ENCODE measurements at places on chromosomes 12 and 14.

- DNase-seq, result peak; percentile 8
Measured at GRCh38 chr12:9256341-9256740, 48.1 kb upstream of the PZP start.

DNA sequence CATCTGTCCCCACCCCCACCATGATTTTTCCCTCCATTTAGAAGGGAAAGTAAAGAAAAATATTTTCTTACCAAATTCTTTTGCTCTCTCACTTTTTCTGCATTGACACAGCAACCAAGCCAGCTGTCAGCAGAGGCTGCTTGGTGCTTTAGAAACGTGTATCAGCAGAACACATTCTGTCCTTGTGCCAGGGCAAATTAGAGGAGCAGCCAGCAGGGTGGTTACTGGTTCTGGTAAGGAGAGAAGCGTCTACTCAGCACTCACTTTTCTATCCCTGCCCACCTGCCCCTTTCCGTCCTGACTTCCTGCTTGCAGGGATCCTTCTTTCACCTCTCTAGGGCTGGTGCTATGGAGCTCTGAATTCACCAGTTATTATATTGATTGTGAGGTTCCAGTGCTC lies 327.5 kb upstream of the PDE3A start:
- DNase-seq, result no peak

GRCh38 chr14:58639842-58640484 lies 2.2 kb downstream of the DACT1 start:
- DNase-seq, result peak; percentile 59

GRCh38 chr14:88225721-88226120 lies 97.3 kb downstream of the KCNK10 start:
- DNase-seq, result no peak

DNA sequence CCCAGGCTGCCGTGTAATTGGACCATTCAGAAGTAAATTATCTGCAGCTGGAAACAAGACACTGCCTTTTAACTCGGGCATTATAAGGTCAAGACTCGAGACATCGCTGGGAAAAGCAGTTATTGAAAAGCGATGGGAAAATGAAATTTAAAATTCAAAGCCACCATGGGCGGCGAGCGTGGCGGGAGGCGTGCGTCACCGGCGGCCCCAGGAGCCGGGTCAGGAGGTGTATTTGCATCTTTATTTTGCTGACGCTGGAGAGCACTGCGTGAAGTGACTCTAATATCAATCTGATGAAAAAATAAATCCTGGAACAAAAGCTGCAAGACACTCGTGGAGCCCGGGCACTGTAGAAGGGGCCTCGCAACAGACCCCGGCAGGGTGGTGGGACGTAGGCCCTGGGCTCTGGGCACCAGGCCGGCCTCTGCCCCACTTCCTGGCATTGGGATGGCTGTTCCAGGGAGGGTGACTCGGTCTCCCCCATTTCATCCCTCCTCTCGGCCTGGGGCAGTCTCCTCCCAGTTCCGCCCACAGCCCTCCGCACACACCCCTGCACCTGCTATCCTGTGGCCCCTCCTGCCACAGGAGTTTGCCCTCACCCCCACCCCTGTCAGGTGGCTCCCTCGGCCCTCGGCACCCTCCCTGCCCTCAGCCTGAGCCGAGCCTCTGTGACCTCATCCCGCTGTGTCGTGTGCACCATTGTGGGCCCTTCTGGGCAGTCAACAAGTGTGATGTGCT lies 196.2 kb downstream of the KIF26A start:
- DNase-seq, result no peak

DNA sequence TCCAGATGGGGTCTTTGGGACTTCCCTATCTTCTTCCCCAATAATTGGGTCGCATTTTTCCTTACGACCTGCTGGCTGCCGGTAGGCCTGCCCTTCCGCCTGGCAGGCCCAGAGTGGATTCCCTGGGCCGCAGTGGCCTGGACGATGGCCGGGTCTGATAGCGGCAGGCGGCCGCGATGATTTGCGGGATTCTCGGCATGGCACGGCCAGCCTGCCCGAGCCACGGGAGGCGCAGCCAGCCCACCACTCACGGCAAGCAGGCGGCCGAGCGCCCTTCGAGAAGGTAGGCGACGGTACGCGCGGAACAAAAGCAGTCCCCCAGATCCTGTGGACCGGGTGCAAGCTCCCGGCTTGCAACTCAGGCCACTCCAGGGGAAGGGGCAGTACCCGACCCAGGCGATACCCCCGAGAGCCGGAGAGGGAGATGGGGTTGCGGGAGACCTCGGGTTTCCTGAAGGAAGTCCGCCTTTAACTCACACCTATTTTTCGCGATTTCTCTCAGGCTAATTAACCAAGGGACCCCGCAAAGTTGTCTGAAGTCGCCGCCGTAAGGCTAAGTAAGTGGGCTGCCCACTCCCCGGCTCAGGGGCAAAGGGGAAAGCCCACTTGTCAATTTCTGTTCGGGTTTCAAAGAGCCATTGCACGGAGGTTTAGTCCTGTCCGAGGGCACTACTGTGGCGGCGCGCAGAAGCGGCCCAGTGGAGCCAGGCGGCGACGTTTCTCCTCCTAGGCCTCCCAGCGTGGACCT lies 1.4 kb upstream of the GSC start:
- DNase-seq, result peak; percentile 66

GRCh38 chr12:75658901-75659823 lies 147.8 kb upstream of the KRR1 start:
- no peak for DNase-seq

DNA sequence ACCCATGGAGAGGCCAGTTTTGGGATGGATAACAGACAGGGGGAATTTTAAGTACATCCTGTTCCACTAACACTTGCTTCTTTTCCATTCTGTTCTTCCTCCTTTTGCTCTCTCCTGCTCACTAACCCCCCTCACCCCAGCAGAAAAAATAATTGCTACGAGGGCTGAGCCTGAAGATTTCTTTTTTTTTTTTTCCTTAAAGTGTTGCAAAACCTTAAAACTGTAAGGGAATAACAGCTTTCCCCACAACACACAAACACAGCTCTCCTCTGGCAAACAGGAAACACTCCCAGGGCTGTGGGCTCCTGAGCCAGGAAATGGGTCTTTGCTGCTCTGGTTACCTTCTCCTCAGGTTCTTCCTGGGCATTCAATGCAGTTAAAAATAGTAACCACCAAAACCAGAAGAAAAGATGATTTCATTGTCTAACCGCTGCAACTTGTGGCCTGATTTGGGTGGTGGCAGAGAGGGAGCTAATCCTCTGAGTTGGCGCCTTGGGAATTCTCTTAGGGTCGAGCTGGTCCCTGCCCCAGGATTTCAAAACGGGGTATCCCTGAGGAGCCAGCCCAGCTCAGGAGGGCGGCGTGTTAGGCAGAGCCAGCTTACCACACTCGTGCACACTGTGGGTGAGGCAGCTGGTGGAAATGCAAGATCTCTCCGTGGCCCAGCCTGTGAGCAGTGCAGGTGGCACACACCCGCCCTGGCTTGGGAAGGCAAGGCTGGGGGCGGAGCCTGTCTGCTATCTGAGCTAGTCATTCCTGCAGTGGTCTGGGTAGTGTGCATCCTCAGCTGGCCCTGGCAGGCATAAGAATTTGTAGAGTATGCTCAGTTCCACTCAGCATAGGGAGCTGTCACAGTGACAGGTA lies 17.1 kb upstream of the EMP1 start:
- peak; percentile 31 for DNase-seq

DNA sequence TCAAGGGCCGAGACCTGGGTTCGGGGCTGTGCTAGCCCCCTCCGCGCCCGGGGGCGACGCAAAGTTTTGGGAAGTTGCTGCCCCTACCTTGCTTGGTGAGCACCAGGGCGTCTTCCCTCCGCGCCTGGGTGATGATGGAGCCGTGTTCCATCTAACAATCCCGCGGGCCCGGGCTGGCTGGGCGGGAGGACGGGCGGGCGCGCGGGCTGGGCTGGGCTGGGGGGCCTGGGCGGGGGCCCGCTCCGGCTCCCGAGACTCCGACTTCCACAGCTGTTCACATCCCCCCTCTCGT lies 298 bp downstream of the CTDSP2 start:
- no peak for DNase-seq

DNA sequence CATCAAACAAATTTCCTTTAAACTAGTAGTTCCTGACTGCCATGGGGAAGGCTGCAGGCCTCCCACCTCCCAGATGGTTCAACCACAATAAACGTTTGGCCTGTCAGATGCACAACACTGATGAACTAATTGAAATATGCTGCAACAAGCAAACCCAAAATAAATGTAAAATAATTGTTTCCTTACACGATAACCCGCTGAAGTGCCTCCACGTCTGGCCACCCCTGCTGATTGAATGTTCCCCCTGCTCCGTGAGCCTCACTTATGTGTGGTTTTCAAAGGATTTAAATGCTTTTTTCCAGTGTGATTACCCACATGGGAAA lies 8.4 kb downstream of the PITPNM2 start:
- DNase-seq, result no peak

DNA sequence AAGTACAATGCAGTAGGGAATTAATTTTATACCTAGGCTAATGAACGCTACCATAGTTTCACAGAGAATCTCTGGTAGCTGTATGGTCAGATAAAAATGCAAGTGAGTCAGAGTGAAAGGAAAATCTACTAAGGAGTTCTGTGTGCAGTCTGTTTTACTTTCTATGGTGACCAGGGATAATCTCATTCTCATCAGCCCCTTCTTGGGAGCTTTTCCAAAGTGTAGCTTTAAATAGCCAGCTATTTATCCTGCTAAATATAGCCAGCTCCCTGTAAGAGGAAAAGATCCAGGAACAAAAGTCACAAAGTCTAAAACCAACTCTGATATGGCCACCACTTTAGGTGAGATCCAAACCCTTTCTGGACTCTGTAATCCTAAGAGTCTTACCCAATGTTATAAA lies 75.5 kb downstream of the TMEM116 start:
- DNase-seq, result no peak

DNA sequence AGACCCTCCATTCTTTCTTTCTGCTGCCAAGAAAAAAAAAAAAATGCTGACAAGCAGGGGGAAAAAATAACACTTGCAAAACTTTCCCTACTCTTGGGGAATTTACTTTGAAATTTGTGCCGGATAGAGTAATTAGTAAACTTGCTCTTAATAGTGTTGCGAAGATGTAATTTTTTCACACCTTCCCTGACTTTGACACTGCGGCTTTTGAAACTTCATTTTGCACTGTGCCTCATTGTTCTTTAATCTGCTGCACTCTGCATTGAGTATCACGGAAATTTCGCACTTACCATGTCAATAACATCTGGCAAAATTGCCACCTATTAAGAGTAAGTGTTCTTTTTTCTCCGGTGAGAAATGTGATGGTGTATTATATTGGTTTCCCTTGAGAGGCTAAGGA lies 596.1 kb downstream of the VRK1 start:
- no peak for DNase-seq

DNA sequence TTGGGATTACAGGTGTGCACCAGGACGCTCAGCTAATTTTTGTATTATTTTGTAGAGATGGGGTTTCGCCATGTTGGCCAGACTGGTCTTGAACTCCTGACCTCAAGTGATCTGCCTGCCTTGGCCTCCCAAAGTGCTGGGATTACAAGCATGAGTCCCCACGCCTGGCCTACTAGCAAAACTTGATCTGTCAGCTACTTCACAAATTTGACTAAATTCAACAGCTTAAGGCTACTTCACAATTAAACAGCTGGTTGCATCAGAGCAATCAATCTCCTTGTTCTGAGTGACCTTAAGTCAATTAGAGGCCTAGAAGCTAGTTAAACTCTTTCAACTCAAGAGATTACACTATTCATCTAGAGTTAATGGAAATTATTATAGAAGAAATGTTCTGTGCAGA lies 12.2 kb downstream of the COQ10A start:
- DNase-seq, result no peak

DNA sequence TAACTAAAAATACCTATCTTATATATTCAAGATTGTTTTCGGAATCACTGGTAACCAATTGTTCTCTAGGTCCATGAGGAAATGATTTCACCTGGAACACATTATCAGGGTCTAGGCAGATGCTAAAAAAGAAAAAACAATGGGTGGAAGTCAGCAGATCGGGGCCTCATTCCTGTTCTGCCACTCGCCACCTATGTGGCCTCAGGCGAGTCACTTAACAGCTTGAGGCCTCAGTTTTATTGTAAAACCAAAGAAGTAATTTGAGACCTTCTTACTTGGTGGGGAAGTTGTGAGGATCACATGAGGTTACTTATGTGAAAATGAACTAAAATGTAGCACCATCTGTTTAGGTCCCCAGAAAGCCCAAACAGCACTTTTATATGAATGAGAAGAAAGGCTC lies 6.2 kb upstream of the RNASE10 start:
- peak; percentile 74 for DNase-seq

DNA sequence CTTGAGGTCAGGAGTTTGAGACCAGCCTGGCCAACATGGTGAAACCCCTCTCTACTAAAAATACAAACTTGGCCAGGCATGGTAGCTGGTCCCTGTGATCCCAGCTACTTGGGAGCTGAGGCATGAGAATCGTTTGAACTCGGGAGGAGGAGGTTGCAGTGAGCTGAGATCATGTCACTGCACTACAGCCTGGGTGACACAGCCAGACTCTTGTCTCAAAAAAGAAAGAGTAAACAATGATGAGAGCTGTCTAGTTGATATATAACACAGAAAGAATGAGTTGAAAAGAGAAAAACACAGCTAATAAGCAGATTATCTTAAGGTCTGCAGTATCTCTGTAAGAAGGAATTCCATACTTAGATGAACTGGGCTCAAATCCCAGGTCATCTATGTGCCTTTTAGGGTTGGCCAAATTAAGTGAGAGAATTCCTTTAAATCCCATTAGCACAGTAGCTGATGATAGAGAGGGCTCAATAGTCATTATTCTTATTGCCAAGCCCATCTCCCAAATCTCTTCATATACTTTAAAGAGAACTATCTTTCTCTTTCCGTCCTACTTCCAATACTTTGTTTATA lies 31.1 kb upstream of the STRAP start:
- DNase-seq, result no peak

DNA sequence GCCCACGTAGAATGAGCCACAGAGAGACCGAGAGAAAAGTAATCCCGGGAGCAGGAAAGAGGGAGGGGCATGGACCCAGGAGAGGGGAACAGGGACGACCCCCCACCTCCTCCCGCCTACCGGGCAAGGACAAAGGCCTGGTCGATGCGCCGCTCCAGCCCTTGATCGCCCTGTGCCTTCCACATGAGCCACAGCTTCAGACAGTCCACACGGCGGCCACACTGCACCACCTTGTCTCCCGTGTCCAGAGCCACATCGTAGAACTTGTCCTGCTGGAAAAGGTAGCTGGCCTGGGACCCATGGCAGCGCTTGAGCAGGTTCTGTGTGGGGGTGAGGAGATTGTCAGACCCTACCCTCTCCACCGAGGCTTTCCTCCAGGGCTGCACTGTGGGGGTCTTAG lies 20.5 kb upstream of the ZNF740 start:
- DNase-seq, result no peak

- DNase-seq, result no peak
Measured at GRCh38 chr12:82596483-82596882, 90.2 kb upstream of the TMTC2 start.

- DNase-seq, result no peak
Measured at GRCh38 chr12:20599757-20600156, 95.4 kb upstream of the SLCO1C1 start.

GRCh38 chr14:37587881-37588666 lies 7.0 kb downstream of the FOXA1 start:
- DNase-seq, result peak; percentile 78

DNA sequence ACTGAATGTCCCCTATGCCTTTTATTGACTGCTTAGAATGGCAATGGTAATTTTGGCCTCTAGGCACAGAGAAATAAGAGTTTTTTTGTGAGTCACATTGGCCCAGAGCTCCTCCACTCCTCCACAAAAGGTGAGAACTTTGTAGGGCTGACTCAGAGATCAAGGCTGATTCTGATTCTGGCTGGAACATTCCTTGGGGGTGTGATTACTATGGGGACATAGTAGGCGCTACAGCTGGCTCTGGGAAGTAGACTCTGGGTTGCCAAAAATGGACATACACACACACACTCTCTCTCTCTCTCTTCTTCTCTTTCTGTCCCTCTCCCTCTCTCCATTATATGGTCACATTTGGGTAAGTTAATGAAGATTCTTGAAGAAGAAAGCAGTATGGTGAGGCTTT lies 174.6 kb upstream of the DDHD1 start:
- DNase-seq, result peak; percentile 21
